Peyer's patch (tissue), 4 donors: ENCODE measurements at places on chromosomes 7 and 10. TPM values are rescaled to one million over a fixed set of nuclear protein-coding genes. Genes with fewer than 3 reads are reported as not detected.

HOXA2 gene
- total RNA-seq, result 4.7 TPM

ARID5B gene
- 36.7 TPM for total RNA-seq

FAM204A gene
- 68.5 TPM for total RNA-seq

ACHE gene
- total RNA-seq, result 21.7 TPM

CYTH3 gene
- total RNA-seq, result 39.9 TPM

GLUD1 gene
- 116 TPM for total RNA-seq

C10orf71 gene
- total RNA-seq, result not detected

EBF3 gene
- total RNA-seq, result 1.9 TPM

PLPP4 gene
- total RNA-seq, result not detected

PDE1C gene
- total RNA-seq, result 2.5 TPM

OPN1SW gene
- total RNA-seq, result not detected

FGL2 gene
- 25.7 TPM for total RNA-seq

TMEM229A gene
- 10.6 TPM for total RNA-seq

C10orf62 gene
- not detected for total RNA-seq

LRRC4 gene
- total RNA-seq, result 2.5 TPM

PON1 gene
- not detected for total RNA-seq

CACNB2 gene
- total RNA-seq, result 52.7 TPM

GNAT3 gene
- total RNA-seq, result 2.1 TPM

IFIT5 gene
- 7.2 TPM for total RNA-seq

NYAP1 gene
- not detected for total RNA-seq

PNLIPRP1 gene
- not detected for total RNA-seq

IKZF1 gene
- 29.5 TPM for total RNA-seq

NXPH1 gene
- not detected for total RNA-seq

KLF14 gene
- not detected for total RNA-seq

CREB5 gene
- total RNA-seq, result 31.4 TPM

PNLIP gene
- not detected for total RNA-seq

GPER1 gene
- total RNA-seq, result 0.53 TPM

CAMK1D gene
- total RNA-seq, result 23.9 TPM

LFNG gene
- 104 TPM for total RNA-seq
